ENCODE measurements at places on chromosomes 5 and 9.

GRCh38 chr5:132016721-132017250 is 5.3 kb upstream of the ACSL6 start:
- no peak for DNase-seq

GRCh38 chr5:120805131-120805530 is 341.0 kb downstream of the PRR16 start:
- no peak for DNase-seq

DNA sequence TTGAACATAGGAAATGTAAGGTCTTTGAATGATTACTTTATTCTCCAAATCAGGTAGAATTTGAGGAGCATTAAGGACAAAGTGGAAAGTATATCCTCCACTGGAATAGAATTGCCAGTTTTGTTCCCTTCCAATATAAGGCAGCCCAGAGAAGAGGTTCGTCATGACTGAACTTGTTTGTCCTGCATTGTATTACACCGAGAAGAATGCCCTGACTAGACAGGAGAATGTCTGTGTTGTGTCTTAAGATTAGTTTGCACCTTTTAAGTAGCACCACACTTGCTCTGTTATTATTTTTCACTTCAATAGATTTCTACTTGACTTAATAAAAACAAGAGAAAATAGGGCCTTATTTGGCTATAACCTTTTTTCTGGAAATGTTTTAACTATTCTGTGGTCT is 586.2 kb upstream of the PTGER4 start:
- DNase-seq, result no peak

GRCh38 chr5:43560128-43560527 is 3.3 kb upstream of the PAIP1 start:
- peak; percentile 71 for DNase-seq

GRCh38 chr5:73419465-73420390 is 28.8 kb downstream of the FOXD1 start:
- DNase-seq, result peak; percentile 72

DNA sequence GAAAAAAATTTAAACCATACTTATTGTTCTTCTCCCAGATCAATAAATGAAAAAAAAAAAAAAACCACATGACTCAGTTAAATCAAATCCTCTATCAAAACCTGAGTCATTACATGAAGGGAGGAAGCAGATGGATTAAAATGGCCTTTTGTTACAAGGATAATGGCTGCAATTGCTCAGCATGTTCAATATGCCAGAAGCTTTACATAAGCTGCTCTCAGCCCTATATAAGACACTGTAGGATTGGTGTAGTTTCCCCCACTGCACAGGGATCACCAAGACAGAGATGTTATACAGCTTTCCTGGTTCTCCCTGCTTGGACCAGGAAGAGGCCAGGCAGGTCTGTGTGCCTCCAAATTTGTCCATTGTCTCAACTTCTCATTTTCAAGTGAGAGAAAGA is 101.6 kb upstream of the MAP1B start:
- no peak for DNase-seq

- DNase-seq, result no peak
Measured at GRCh38 chr9:13330396-13331004, 51.0 kb upstream of the MPDZ start.
